Forelimb muscle (tissue), 1 donor: ENCODE measurements at places on chromosomes 13 and 19.

DNA sequence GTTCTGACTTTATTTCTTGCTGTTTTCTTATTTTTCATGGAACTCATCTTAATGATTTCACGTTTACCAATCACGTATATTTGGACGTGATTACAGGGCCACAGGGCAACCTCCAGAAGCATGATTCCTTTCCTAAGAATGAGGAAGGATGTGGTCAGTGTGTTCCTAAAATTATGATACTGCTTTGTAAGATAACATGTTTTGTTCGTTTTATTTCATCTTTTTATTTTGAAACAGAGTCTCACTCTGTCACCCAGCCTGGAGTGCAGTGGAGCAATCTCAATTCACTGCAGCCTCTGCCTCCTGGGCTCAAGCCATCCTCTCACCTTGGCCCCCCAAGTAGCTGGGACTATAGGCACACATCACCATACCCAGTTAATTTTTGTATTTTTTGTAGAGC lies 24.8 kb upstream of the LAIR1 start:
- DNase-seq: no peak

DNA sequence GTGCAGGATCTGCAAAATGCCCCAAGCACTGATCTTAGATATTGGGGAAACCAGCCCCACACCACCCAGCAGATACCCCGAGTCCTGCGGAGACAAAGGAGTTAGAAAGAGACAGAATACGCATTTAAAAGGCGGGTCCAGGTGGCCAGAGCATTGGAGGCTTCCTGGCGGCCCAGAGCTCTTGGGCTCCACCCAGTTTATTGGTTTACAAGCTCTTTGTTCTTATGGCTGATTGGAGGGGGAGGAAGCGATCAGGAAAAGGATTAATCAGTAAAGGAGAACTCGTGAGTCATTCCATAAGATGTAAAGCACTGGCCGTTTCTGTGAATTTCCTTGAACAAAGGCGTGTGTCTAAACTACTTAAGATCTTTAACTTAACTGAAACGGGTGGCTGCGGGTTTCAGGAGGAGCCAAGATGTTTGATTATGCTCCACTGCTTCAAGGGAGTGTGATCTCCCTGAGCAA lies 926 bp downstream of the ZNF587 start:
- no peak for DNase-seq

- DNase-seq: peak; percentile 95
These were observed at the start of the genes HSD11B1L and MICOS13 for GRCh38 chr19:5680437-5681368. Gene HSD11B1L, plus strand, starts transcription at chr19:5681027. Its CDS starts 3,806 bp downstream, at chr19:5684833. Gene MICOS13, minus strand, starts transcription at chr19:5680516. Its CDS starts 30 bp downstream, at chr19:5680486.

- DNase-seq: no peak
These were observed 24.4 kb downstream of the PLA2G4C start for GRCh38 chr19:48085904-48086864.

DNA sequence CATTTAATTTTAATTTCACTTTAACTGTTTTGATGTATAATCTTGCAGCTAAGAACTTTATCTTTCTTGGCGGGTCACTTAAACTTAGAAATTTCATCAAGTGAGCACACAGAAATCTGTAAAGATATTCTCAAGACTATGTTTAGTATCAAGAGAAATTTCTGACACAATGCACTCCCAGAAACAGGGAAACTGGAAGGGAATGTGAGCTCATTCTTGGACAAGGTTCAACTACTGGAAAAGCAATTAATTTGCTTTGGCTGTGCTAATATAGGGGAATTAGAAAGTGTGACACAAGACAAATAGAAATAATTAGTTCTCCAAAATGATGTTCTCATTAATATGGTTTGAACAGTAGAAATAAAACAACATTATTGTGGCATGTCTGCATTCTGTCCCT lies 402.3 kb downstream of the DACH1 start:
- no peak for DNase-seq

DNA sequence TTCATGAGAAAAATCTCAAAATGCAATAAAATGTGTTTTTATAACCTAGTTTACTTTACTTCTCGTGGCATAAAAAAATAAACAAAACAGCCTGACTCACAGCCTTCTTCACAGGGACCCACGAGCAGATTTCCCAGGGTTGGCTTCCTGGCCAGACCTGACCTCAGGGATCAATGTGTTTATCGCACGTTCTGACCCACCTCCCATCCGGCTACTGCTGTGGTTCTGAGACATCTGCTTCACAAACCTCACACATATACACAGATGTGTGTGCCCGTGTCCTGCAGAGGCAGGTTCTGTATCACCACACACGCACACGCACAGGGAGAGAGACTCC lies 118.3 kb downstream of the COL4A2 start:
- no peak for DNase-seq

DNA sequence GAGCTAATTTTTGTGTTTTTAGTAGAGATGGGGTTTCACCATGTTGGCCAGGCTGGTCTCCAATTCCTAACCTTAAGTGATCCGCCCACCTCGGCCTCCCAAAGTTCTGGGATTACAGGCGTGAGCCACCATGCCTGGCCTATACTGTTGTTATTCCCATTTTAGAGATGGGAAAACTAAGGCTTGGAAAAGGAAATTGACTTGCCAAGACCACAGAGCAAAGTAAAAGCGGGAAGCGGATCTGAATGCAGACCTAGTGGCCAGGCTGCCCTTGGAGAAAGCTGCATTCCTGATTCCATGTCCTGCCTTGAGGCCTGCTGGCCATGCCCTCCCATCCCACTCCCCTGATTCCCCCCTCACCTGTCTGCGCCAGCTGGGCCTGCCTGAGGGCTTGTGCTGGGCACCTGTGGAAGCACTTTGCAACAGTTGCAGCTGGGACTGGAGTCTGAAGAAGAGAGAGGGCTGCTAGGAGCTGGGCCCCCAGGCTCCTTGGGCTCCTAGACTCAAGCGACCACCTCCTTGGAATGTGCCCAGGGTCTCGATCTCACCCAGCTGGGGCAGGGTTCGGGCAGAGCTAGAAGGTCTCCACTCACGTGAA lies 5.7 kb downstream of the PALM3 start:
- no peak for DNase-seq

DNA sequence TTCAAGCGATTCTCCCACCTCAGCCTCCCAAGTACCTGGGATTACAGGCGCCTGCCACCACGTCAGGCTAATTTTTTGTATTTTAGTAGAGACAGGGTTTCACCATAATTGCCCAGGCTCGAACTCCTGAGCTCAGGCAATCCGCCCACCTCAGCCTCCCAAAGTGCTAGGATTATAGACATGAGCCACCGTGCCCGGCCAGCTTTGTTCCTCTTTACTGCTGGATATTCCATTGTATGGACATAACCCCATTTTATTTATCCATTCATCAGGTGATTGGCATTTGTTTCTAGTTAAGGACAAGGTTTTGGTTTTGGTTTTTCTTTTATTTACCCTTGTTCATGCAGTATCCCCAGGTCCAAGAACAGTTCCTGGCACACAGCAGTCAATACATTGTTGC lies 4.1 kb upstream of the RPS9 start:
- no peak for DNase-seq

DNA sequence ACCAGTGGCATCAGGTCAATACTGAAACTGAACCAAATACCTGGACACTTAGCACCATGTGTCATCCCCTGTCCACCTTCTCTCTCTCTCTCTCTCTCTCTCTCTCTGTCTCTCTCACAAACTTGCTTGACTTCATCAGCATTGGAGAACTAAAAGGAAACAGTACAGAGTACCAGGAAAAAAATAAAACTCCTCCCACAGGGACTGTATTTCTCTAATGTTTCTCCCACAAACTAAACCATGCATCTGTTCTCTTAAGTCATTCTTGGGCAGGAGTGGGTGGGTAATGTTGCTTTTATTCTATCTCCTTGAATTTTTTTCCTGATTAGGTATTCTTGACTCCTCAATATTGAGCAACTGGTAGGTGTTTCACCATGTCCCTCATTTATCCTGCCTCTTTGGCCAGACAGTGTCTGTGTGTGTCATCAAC lies 112.9 kb upstream of the CACNA1A start:
- no peak for DNase-seq

DNA sequence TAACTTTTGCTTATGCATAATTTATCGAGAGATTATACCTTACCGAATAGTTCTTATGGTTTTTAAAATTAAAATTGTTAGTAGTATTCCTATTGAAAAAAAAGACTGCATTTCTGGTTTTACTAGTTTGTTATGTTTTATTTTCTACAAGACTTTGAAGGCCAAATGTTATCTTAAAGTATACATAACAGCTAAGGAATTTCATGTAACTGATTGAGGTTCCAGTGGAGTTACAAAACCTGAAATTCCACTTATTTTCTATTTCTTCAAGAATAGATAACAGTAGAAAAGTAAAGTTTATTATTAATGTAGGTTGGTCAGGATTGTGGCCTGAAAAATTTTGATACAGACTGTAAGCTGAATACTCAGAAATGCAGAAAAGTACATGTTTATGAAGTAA lies 1216.0 kb upstream of the PCDH20 start:
- DNase-seq: no peak

DNA sequence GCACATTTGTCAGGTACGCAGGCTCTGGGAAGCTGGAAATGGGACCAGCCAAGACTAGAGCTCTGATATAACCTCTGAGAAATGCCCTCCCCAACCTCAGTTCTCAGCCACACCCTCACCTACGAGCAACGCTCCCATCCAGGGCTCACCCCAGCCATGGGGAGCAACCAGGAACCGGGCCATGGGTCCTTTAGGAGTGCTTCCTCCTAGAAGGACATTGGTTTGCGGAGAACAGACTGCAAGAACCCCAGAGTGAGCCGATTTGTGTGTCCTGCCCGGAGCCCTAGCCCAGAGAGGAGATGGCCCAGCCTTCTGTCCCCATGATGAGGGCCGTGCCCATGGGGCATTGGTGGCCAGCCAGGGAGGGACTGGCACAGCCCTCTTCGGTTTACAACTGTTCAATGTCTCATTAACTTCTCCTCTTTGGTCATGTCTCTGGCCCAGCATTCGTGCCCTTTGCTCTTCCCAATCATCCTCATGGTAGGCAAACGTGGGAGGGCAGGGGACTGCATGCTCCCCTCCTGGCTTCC lies 32.9 kb upstream of the IGSF23 start:
- no peak for DNase-seq
